Glutamatergic neuron (in vitro differentiated cells): ENCODE measurements at places on chromosomes 16 and 17. TPM values are rescaled to one million over a fixed set of nuclear protein-coding genes. Genes with fewer than 3 reads are reported as not detected.

Gene CCL4L2
- total RNA-seq: not detected

Gene MYH3
- total RNA-seq: 2.1 TPM

GRCh38 chr17:830381-830780 lies 48.2 kb downstream of the MRM3 start:
- H3K36me3 ChIP-seq: peaks cover 9% of the 10 kb centered on the region
- H3K4me1 ChIP-seq: peaks cover 18% of the 10 kb centered on the region
- H3K27me3 ChIP-seq: peaks cover 13% of the 10 kb centered on the region
- no peak for DNase-seq
- H3K4me3 ChIP-seq: no peak overlapping the region

Gene SDR42E1
- total RNA-seq: 0.20 TPM

DNA sequence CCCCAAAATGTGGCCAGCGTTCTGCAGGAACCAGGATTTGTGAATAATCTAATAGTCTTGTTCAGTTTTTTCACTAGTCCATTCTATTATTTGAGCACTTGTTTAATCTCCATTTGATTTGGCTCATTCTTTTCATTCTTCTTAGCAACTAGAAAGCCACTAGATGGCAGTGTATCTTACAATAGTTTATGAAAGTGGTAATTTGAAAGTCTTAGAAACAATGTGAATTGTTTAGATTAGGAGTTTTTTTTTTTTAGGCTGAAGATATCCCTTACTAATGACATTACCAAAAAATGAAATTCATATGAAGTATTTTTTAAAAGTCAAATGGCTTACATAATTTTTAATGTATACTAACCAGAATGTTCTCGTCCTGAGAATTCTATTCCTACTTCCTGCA lies 6.7 kb downstream of the ERI2 start:
- H3K4me1 ChIP-seq: no peaks in the 10 kb centered on the region
- DNase-seq: no peak
- H3K36me3 ChIP-seq: no peaks in the 10 kb centered on the region
- H3K27me3 ChIP-seq: no peaks in the 10 kb centered on the region
- no peak overlapping the region for H3K4me3 ChIP-seq
- no peak overlapping the region for H3K27ac ChIP-seq

Gene C17orf50
- not detected for total RNA-seq

- peak; percentile 89 for DNase-seq
- no peak within 1 kb of the TSS for H3K27ac ChIP-seq
- H3K4me1 ChIP-seq: peaks cover 5% of the 10 kb centered on the region
- peak within 1 kb of the TSS; percentile 77 for H3K4me3 ChIP-seq
- H3K36me3 ChIP-seq: no peaks in the 10 kb centered on the region
- H3K27me3 ChIP-seq: peaks cover 4% of the 10 kb centered on the region
Measured at GRCh38 chr16:66961065-66961744, at the start of gene CES3. Gene CES3 (plus strand): TSS chr16:66961266. CDS start chr16:66961308, 42 bp downstream.

- H3K36me3 ChIP-seq: no peaks in the 10 kb centered on the region
- no peak for DNase-seq
- peaks cover 25% of the 10 kb centered on the region for H3K4me1 ChIP-seq
- peaks cover 4% of the 10 kb centered on the region for H3K27me3 ChIP-seq
Measured at GRCh38 chr17:74779948-74780400, 3.8 kb upstream of the NAT9 start.
